ENCODE measurements at places on chromosomes 6 and 20.

DNA sequence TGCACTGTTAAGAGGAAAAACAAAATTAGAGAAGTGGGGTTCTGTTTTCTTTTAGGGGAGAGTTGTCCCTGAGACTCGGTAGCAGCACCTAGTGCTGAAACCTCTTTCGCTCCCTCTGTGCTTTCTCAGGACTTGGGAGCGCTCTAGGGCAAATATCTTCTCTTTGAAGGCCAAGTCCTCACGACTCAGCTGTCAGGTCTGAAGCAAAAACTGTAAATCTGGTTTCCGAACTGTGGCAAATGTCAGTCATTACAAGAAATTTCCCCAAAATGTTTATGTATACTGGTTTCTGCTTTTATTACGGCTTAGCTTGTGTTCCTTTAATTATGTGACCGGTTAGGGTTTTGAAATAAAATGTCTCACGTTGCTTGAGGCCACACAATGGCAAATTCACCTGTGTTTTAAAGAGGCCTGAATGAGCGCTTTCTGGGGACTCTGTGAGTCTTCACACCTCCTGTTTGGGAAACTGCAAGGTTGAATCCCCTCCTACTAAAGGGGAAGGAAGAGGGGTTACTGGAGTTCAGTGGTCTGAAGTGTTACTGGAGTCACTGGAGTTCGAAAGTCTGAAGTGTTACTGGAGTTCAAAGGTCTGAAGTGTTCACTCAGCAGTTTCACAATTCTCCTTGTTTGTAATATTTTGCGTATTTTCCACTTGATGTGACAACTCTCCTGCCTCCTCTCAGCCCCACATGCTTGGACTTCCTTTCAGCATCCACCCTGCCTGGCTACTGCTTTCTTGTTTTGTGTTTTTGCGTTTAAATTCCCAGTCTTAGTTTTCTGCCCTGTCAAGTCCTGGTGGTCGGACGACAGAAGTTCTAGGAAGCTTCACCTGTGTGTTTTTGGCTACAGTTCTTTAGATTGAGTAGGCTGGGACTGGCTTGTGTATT, 1.6 kb downstream of the SMPDL3A start:
- peak overlapping the region; percentile 72 for H3K4me3 ChIP-seq
- H3K4me1 ChIP-seq: peaks cover 13% of the 10 kb centered on the region
- H3K36me3 ChIP-seq: no peaks in the 10 kb centered on the region
- H3K27ac ChIP-seq: 0 out of 2 replicates have a peak overlapping the region, but pooled peaks have one; percentile 74
- H3K27me3 ChIP-seq: no peaks in the 10 kb centered on the region

GRCh38 chr6:13113981-13114593, 214.2 kb downstream of the TBC1D7 start:
- H3K36me3 ChIP-seq: no peaks in the 10 kb centered on the region
- no peaks in the 10 kb centered on the region for H3K4me1 ChIP-seq
- H3K27ac ChIP-seq: no peak overlapping the region
- peaks cover 55% of the 10 kb centered on the region for H3K27me3 ChIP-seq
- no peak overlapping the region for H3K4me3 ChIP-seq
- no peak for DNase-seq

DNA sequence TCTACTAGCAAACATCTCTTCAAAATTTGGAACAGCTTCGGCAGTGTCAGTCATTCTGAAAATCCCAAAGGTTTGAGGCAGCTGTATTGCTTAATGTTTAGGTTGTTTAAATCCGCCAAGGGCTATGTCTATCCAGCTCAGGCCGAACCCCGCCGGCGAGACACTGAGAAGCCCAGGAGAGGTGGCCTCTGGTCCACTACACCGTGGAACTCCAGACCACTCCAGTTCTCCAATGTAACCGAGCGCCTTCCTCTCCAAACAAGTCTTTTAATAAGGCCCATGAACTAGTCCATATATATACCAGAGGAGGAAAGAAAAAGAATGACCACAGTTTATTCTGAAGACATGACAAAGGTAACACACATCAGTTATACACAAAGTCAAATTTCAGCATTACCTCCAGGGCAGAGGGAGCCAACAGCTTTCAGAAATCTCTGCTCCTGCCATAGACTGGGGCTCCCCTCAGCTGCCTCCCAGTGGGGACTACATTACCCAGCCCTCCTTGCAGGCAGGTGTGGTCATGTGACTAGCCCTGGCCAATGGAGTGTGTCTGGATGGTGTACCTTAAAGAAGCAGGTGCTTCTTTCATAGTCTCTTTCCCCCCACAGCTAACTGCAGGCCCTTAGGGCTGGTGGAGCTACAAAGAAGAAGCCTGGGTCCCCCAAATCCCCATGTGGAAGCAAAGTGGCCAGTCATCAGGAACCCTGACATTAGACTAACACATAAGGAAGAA, at the start of gene RAMACL:
Gene RAMACL, minus strand, starts transcription at position 255 of the 733 bp plus-strand sequence. Its CDS starts 201 bp downstream, at position 54.
- H3K4me1 ChIP-seq: peaks cover 10% of the 10 kb centered on the region
- H3K27ac ChIP-seq: no peak within 1 kb of the TSS
- no peaks in the 10 kb centered on the region for H3K27me3 ChIP-seq
- no peaks in the 10 kb centered on the region for H3K36me3 ChIP-seq
- DNase-seq: peak; percentile 51

DNA sequence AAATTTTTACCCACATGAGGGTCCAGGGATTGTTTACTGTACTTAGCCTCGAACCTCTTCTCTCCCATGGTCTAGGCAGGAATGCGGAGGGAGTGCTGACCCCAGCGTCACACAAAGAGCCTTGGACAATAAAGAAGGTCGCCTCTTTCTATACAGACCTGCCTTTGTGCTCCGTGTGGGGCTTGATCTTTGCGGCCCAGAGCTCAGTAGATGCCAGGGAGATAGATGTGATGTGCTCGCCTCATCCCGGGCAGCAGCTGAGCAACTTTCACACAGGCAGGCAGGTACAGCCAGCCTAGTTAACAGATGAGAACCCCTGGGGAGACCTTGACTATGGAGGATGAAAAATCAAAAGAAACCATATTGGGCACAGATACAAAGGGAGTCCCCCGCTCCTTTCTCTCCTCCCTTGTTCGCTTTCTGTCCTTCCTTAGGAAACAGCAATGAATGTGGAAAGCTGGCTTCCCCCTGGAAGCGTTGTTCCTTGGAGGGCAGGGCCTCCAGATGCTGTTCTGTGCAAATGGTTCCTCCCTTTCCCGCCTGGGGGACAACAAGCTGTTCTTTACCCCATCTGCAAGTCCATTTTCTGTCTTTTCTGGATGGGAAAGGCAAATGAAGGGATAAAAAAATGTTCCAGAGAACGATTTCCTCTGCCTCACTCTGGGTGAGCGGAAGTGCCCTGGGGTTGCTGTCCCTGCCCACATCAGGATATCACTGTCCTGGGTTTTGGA, 128.3 kb downstream of the OLIG3 start:
- H3K36me3 ChIP-seq: no peaks in the 10 kb centered on the region
- no peak for DNase-seq
- H3K27me3 ChIP-seq: no peaks in the 10 kb centered on the region
- H3K4me3 ChIP-seq: no peak overlapping the region

GRCh38 chr20:19260412-19261090, 48.1 kb downstream of the SLC24A3 start:
- H3K27ac ChIP-seq: no peak overlapping the region

DNA sequence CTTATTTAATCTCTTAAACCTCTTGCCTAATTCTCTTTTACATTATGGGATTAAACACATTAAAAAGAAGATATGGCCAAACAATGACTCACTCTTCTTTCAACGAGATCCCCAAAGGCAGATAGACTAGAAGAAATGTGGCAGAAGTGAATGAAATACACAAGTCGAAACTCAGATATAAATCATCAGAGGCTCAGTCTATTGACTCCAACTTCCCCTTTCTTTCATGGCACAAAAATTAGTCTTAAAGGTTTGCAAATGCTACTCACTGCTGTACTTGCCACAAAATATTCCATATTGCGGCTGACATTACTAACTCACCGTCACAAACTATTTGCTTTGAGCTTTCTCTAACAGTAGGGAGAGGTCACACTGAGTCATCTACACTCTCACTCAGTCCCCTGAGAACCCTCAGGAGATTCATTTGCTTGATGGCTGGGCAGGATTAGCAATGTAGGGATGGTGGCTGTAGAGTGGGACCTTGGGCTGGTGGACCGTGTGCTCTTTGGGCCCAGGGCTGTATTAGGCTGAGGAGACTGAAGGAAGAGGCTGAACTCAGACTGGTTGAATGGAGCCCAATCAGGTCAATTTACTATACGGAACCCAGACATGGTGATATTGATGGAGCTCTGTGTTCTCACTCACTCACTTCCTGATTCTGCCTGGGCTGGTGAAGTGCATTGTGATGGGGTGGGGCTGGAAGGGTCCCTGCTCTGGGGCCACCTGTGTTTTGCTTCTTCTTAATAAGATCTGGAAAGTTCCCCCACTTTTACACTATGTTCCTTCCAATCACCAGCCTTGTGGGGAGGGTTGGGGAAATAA, 42.8 kb upstream of the UBR2 start:
- no peaks in the 10 kb centered on the region for H3K36me3 ChIP-seq
- no peaks in the 10 kb centered on the region for H3K27me3 ChIP-seq
- H3K27ac ChIP-seq: peak overlapping the region; percentile 12
- peak; percentile 34 for DNase-seq
- H3K4me1 ChIP-seq: peaks cover 18% of the 10 kb centered on the region

DNA sequence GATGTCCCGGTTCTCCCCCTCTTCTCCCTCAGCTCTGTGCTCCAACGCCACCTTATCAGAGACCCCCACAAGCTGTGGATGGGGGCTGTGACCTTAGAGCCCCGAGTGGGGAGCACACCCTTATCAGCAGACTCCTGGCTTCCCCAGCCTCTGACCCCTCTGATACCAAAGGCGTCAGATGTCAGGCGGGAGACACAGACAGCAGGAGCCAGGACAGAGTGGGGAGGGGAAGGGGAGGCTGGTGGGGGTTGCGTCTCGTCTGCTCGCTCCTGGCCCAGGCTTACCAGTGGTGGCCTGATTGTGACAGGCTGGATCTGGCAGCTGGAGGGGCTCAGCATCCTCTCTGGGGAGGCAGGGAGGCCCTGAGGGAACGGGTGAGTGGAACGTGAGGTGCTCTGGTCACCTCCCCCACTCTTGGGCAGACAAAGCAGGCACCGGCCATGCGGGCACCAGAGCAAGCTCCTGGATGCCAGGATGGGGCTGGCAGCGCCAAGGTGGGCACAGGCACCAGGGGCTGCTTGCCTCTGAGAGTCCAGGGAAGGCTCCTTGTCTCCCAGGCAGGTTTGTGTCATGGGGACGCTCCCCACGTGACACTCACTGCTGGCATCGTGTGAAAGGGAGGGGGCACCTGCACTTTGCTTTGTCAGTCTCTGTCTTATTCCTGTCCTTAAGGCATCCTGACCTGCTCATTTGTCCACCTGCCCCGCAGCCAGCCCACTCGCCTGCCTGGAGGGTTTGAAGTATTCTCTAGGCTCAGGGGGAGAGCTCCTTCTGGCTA, 27.8 kb upstream of the GATA5 start:
- H3K27me3 ChIP-seq: no peaks in the 10 kb centered on the region
- no peak for DNase-seq
- H3K4me3 ChIP-seq: no peak overlapping the region
- H3K27ac ChIP-seq: no peak overlapping the region

- no peaks in the 10 kb centered on the region for H3K36me3 ChIP-seq
- no peak for DNase-seq
Observed at GRCh38 chr6:79525272-79526100, 11.7 kb downstream of the LCA5 start.

- no peak overlapping the region for H3K4me3 ChIP-seq
- no peaks in the 10 kb centered on the region for H3K36me3 ChIP-seq
- H3K27ac ChIP-seq: no peak overlapping the region
- H3K4me1 ChIP-seq: peaks cover 8% of the 10 kb centered on the region
- no peaks in the 10 kb centered on the region for H3K27me3 ChIP-seq
Observed at GRCh38 chr20:36147690-36148089, 6.8 kb upstream of the EPB41L1 start.

GRCh38 chr6:126148853-126149252, 162.5 kb downstream of the TRMT11 start:
- H3K36me3 ChIP-seq: no peaks in the 10 kb centered on the region
- no peak overlapping the region for H3K4me3 ChIP-seq
- DNase-seq: no peak
- no peaks in the 10 kb centered on the region for H3K27me3 ChIP-seq

DNA sequence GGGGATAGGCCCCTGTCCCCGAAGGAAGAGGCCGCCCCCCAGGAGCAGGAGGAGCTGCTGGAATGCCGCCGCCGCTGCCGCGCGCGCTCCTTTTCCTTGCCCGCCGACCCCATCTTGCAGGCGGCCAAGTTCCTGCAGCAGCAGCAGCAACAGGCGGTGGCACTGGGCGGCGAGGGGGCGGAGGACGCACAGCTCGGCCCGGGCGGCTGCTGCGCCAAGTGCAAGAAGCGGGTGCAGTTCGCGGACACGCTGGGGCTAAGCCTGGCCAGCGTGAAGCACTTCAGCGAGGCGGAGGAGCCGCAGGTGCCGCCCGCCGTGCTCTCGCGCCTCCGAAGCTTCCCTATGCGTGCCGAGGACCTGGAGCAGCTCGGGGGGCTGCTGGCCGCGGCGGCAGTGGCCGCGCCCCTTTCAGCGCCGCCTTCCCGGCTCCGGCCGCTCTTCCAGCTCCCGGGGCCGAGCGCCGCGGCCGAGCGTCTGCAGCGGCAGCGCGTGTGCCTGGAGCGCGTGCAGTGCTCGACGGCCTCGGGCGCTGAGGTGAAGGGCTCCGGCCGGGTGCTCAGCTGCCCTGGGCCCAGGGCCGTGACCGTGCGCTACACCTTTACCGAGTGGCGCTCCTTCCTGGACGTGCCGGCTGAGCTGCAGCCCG, 630 bp downstream of the PPP1R3G start:
- H3K27me3 ChIP-seq: no peaks in the 10 kb centered on the region
- H3K4me3 ChIP-seq: no peak overlapping the region
- no peaks in the 10 kb centered on the region for H3K36me3 ChIP-seq
- H3K4me1 ChIP-seq: 0 out of 2 replicates have a peak, but pooled peaks cover 2% of the 10 kb centered on the region

- no peaks in the 10 kb centered on the region for H3K36me3 ChIP-seq
- no peak overlapping the region for H3K27ac ChIP-seq
- H3K4me3 ChIP-seq: no peak overlapping the region
- DNase-seq: peak; percentile 54
- peaks cover 18% of the 10 kb centered on the region for H3K27me3 ChIP-seq
- H3K4me1 ChIP-seq: no peaks in the 10 kb centered on the region
Observed at GRCh38 chr20:23340524-23340923, 10.1 kb upstream of the NXT1 start.

- H3K4me1 ChIP-seq: no peaks in the 10 kb centered on the region
- no peak overlapping the region for H3K4me3 ChIP-seq
- no peak overlapping the region for H3K27ac ChIP-seq
- peaks cover 27% of the 10 kb centered on the region for H3K27me3 ChIP-seq
- no peak for DNase-seq
Observed at GRCh38 chr6:6619021-6619794, 30.7 kb downstream of the LY86 start.

DNA sequence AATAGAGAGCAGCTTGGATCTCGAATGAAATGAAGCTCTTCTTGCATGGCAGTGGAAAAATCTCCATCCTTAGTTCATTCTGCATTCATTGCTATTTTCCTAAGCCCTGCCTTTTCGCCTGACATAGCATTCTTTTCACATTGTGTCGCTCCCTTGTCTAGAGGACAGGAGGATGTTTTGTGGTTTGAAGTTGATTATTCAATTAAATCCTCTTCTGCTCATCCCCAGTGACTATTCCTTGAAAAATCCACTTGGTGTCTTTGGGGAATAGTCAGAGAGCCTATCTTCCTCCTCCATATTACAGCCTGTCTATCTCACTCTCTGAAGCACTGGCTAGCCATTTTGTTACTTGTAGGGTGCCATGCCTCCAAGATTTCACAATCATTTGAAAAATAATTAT, 161.2 kb downstream of the KLHL32 start:
- no peaks in the 10 kb centered on the region for H3K36me3 ChIP-seq
- H3K4me1 ChIP-seq: no peaks in the 10 kb centered on the region
- no peak overlapping the region for H3K27ac ChIP-seq
- H3K27me3 ChIP-seq: no peaks in the 10 kb centered on the region
- no peak overlapping the region for H3K4me3 ChIP-seq
- DNase-seq: no peak

GRCh38 chr6:148502083-148502772, 159.6 kb downstream of the SASH1 start:
- no peak overlapping the region for H3K27ac ChIP-seq
- H3K27me3 ChIP-seq: no peaks in the 10 kb centered on the region
- no peak for DNase-seq
- H3K4me1 ChIP-seq: peaks cover 19% of the 10 kb centered on the region
